Stimulated activated CD8-positive, alpha-beta memory T cell treated with anti-CD3 and anti-CD28 coated beads, Interleukin-4, amount 100 ng/mL, for 1 hour (primary cell): ENCODE measurements at places on chromosomes 12 and 14.

- no peak for DNase-seq
Observed at GRCh38 chr14:37093364-37093763, 79.0 kb downstream of the SLC25A21 start.

GRCh38 chr14:29800961-29801360 lies 126.7 kb downstream of the PRKD1 start:
- no peak for DNase-seq

DNA sequence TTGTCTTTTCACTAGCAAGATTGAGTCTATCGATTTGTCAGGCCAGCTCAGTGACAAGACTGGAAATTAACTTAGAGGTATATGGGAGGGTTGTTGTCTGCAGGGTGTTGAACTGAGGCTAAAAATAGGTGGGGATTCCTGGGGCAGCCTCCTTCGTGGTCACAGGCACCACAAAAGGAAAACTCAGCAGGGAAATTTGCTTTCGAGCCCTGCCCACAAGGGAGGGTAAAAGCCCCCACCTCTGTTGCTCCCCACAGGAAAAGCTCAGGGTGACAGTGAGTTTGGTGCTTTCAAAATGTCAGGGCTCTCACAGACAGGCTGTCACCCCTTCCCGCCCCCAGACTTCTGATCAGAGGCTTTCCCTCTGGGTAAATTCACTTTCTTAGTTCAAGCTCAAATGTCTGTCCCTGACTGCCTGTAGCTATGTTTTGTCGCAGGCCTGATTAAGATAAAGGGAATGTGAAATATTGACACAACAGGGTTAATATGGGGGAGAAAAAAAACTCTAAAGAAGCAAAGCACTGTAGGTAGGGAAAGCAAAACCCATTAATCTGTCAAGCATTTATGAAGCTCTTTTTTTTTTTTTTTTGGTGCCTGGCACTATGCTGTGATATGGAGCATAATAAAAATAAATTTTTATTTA lies 11.7 kb upstream of the NFKBIA start:
- DNase-seq = no peak

GRCh38 chr12:94207849-94208621 lies 59.7 kb downstream of the PLXNC1 start:
- DNase-seq = no peak

GRCh38 chr12:111597831-111598636 lies 1.1 kb downstream of the ATXN2 start:
- no peak for DNase-seq

- DNase-seq = no peak
Observed at GRCh38 chr14:52315355-52315718, 1.2 kb downstream of the PTGER2 start.

DNA sequence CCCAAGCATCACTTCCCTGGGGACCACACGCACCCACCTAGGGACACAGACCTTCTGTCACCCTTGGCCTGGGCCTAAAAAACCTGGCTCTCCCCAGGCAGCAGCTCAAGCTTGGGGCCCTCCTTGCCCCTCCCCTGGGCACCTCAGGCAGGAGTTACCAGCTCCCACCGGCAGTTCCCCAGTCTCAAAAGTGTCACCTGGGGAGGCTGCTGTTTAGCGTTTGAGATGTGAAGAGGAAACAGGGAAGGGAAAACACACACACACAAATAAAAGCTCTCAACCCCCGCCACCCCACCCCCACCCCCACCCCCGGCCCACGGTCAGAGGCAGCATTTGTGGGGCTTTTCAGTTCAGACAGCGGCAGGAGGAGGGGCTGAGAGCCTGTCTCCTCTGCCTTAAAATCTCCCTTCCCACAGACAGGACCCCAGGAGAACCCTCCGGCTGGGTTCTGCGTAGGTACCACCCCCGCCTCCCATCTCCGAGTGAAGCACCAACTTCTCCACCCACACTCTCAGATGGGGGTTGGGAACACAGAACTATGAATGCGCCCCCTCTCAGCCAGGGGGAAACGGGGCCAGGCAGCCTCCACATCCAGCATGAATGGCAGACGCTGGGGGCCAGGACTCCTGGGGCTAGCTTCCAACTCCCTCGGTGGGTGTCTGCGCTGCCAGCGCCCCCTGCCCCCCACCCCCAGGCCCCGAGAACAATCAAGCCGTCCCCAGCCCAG lies 3.0 kb downstream of the NCOR2 start:
- DNase-seq = no peak

GRCh38 chr14:103735439-103735814 lies 19.8 kb downstream of the ZFYVE21 start:
- no peak for DNase-seq

- no peak for DNase-seq
Observed at GRCh38 chr12:117098361-117099217, 627 bp downstream of the TESC start.
